PC-9 (cell line): ENCODE measurements at places on chromosomes 6 and 20.

DNA sequence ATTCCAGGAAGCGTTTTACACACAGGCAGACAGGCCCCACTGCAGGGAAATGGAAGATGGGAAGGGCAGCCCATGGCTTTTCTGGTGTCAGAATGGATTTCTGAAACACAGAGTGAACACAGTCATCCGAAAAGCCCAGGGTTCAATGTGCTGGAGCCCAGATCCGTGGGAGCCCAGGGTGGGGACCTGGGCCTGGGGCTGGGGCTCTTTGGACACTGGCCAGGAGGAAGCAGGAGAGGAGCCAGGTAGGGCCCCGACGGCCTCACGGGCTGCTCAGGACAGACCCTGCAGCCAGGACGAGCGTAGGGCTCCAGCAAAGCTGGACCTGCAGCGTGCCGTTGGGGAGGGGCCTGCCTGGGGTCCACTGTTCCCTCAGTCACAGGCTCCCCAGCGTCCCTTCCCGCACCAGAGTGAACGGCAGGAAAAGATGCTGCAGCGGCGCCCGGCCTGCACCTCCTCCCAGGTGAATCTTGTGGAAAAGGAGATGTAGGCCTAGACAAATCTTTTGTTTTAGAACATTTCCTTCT, 24.3 kb upstream of the LSM14B start:
- no peak for DNase-seq

GRCh38 chr6:44151348-44152108, 7.1 kb upstream of the CAPN11 start:
- DNase-seq = peak; percentile 74

GRCh38 chr6:97705568-97705967, 422.6 kb upstream of the MMS22L start:
- no peak for DNase-seq

DNA sequence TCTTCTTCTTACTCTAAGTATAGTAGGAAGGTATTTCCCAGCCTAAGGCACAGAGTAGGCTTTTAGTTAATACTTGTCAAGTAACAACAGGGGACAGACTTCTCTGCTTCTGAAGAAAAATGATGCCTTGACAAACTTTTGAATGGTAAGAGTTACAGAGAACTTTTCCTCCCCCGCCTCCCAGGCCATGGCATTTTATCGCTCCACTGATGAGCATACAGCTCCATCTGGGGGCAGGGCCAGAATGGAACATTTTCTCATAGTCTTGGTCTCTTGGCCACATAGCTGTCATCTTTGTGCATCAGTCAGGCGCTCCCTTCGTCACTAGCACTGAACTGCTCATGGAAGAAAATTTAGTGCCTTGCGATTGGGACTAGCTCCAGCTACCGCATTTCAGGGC, 1066.8 kb upstream of the CITED2 start:
- no peak for DNase-seq

GRCh38 chr6:127119102-127120022, 891 bp downstream of the RSPO3 start:
- peak; percentile 24 for DNase-seq

GRCh38 chr20:24473435-24474223, 4.2 kb downstream of the SYNDIG1 start:
- DNase-seq = no peak

DNA sequence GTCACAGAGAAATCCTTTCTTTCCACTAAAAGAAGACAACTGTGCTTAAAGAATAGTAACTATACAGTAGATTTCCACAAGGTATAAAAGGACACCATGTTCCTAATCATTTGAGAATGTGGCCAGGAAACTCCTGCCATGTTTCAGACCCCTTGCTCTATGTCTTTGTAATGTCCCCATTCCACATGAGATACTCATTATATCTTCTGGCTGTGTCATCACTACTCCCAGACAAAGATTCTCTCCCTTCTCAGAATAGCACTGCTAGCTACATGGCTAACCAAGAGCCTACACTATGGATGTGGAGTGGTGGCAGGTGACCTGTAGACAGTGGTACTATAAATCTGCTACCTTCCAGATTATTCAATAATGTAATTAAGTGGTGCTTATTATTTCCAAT, 218.1 kb upstream of the MCHR2 start:
- no peak for DNase-seq
